Mesothelial cell of epicardium (in vitro differentiated cells): ENCODE measurements at places on chromosomes 6 and 20. TPM values are rescaled to one million over a fixed set of nuclear protein-coding genes. Genes with fewer than 3 reads are reported as not detected.

The KIAA1755 gene
- 3.3 to 4.4 TPM (median 3.6 TPM) in 3 replicates for total RNA-seq

The LAMA5 gene
- total RNA-seq: 571 to 618 TPM (median 601 TPM) in 3 replicates

The SLC39A7 gene
- 138 to 140 TPM (median 140 TPM) in 3 replicates for total RNA-seq

The ULBP1 gene
- total RNA-seq: 0.07 to 0.11 TPM (median 0.11 TPM) in 3 replicates

- H3K4me1 ChIP-seq: peaks cover 4% of the 10 kb centered on the region
- H3K4me3 ChIP-seq: no peak overlapping the region
- no peak for DNase-seq
- no peaks in the 10 kb centered on the region for H3K27me3 ChIP-seq
Observed at GRCh38 chr6:162618448-162619002, 109.0 kb downstream of the PRKN start.

GRCh38 chr6:100763617-100764241 lies 117.4 kb downstream of the ASCC3 start:
- no peak for DNase-seq
- H3K27me3 ChIP-seq: no peaks in the 10 kb centered on the region
- peaks cover 69% of the 10 kb centered on the region for H3K36me3 ChIP-seq
- no peak overlapping the region for H3K27ac ChIP-seq
- no peaks in the 10 kb centered on the region for H3K4me1 ChIP-seq

DNA sequence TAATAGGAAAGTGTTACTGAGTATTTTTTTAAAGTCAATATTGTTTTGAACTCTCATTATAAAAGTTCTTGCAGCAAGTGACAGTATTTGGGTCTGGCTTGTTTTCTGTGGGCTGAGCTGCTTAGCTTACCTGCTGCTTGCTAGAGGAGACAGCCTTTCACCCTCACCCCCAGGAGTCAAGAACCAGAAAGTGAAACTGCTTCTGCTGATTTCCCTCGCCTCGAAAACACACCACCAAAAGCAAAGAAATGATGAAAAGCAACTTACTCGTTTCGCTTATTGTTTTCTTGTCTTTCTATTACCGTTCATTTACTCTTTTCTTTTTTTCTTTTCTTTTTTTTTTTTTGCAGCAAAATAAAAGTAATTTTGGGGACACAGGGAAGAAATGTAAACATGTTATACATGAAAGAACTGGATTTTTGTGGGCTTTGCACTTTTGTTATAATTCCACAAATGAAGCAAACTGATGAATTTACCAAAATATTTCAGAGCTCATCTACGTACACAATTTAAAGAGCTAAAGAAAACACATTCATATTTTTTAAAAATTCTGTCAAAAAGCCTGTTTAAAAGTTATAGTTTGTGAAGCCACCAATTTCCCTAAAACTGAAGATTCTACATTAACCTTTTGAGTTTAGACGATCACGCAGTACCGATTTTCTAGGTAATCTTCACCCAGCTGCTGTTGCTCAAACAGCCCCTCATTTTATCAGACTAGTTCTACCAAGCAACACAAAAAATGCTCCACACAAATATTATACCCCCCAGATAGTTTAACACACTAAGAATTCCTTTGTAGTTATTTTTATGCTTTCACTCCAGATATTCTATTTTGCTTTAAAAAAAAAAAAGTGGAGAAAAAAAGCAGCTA lies 1.7 kb downstream of the SCML4 start:
- no peaks in the 10 kb centered on the region for H3K36me3 ChIP-seq
- peaks cover 28% of the 10 kb centered on the region for H3K4me1 ChIP-seq
- DNase-seq: no peak
- no peak overlapping the region for H3K27ac ChIP-seq

DNA sequence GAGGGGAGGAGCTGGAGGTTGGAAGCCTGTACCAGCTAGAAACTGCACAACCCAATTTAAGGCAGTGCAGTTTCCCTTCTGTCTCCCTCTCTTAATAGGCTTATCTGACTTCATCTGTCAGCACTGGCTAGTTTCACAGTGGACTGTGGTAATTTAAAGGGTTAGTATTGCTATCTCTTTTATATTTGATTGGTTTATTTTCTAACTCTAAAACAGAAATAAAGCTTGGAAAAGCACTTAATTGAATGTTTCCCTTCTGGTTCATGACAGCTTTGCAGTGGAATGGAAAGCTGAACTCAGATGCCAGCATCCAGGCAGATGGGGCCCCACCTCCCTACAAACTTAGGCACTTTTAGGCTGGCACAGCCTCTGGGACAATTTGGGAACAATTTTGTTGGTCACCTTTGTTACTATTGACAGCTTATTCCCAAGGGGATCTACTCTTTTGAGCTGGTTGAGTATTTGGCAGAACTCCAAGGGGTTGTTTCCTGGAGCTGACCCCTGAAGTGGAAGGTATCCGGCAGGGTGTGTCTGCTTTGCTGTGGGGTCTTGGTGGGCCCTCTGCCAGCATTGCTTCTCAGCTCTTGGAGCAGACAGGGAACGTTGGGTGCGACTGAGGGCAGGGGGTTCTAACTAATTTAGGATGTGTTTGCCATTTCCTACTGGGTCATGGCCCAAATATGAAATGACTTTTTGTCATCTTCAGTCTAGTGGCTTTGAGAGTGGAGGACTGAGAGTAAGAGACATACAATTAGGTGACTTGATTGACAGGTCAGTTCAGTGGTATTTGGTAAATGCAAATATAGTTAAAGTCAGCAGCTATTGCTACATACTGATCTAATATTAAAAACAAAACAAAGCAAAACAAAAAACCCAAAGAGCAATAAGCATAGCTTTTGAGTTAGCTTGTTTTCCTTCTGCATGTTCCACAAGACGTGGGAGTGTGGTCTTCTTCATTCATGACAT lies 9.3 kb downstream of the SH3BGRL2 start:
- no peak for DNase-seq
- peaks cover 16% of the 10 kb centered on the region for H3K4me1 ChIP-seq
- H3K36me3 ChIP-seq: peaks cover 6% of the 10 kb centered on the region
- H3K27ac ChIP-seq: no peak overlapping the region

GRCh38 chr6:91788501-91788900 lies 1201.6 kb upstream of the MAP3K7 start:
- DNase-seq: no peak
- no peaks in the 10 kb centered on the region for H3K27me3 ChIP-seq
- H3K27ac ChIP-seq: no peak overlapping the region
- H3K4me3 ChIP-seq: no peak overlapping the region

DNA sequence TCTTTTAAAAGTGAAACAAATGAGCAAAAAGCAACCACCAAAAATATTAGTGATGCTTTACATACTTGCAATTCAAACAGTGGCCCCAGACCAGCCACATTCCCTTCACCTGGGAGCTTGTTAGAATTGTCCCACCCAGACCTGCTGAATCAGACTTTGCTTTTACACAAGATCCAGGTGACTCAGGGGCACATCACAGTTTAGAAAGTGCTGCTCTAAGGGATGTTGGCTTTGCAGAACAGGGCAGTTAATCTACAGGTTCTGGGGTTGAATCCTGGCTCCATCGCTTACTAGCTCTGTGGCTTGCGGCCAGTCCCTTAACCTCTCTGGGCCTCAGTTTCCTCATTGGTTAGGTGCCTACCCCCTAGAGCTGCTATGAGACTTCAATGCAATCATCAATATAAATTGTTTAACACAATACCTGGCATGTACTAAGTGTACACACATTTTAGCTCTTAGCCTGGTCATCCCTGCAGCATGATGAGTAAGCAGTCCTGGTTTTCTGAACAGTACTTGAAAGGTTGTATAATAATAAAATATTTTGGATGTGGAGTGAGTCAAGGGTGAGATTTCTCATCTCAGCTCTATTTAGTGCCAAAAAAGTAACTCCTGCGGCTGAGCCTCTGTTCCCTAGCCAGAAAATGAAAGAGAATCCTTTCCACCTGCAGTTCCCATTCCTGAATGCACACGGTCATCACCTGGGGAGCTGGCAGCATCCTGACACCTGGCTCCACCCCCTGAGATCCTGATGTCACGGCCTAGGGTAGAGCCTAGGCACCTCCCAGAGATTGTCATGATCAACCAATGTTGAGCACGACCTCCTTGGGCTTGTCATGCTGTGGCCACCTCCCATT lies 162.7 kb downstream of the ANKRD60 start:
- no peak overlapping the region for H3K27ac ChIP-seq
- no peaks in the 10 kb centered on the region for H3K36me3 ChIP-seq
- peaks cover 56% of the 10 kb centered on the region for H3K27me3 ChIP-seq
- H3K4me1 ChIP-seq: no peaks in the 10 kb centered on the region
- H3K4me3 ChIP-seq: no peak overlapping the region

GRCh38 chr6:290111-290922 lies 2.0 kb upstream of the DUSP22 start:
- peak overlapping the region; percentile 45 for H3K27ac ChIP-seq
- H3K36me3 ChIP-seq: no peaks in the 10 kb centered on the region
- no peak for DNase-seq
- peaks cover 13% of the 10 kb centered on the region for H3K4me1 ChIP-seq
- peak overlapping the region; percentile 73 for H3K4me3 ChIP-seq

GRCh38 chr6:125989631-125990030 lies 3.3 kb downstream of the TRMT11 start:
- H3K4me3 ChIP-seq: no peak overlapping the region
- no peaks in the 10 kb centered on the region for H3K4me1 ChIP-seq

DNA sequence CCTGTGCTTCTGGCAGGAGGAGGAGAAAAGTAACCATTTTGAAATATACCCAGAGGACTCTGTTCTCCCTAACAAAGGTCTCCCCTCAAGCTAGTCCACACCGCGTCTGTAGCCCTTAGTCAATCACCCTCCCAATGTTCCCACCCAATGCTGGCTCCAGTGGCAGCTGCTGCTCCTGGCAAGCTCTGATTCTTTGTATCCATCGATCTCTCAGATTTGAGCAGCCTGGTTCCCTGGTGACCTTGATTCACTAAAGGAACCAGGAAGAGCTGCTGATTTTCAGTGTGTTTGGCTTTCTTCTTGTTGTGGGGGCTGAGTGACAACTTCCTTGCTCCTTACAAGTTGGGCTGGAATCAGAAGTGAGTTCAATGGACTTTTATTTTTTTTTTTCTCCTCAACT lies 68.5 kb downstream of the FOXC1 start:
- no peak overlapping the region for H3K4me3 ChIP-seq
- DNase-seq: no peak
- H3K27ac ChIP-seq: peak overlapping the region; percentile 88
- peaks cover 18% of the 10 kb centered on the region for H3K36me3 ChIP-seq

DNA sequence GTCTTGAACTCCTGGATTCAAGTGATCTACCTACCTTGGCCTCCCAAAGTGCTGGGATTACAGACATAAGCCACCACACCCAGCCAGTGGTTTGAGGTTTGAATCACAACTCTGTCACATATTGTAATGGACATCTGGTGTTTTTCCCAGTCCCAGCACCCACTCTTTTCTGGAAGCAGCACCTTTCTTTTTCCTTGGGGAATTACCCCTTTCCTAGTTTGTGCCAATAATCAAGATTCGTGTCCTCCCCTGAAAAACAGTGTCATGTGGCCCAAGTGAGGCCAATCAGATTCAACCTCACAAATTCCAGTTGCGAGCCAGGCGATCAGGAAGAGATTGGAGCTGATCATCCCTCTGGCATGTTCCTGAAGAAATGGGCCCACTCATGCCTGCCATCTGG lies 71.7 kb upstream of the SGK1 start:
- H3K4me3 ChIP-seq: no peak overlapping the region
- no peaks in the 10 kb centered on the region for H3K36me3 ChIP-seq
- H3K4me1 ChIP-seq: no peaks in the 10 kb centered on the region
- no peak for DNase-seq
